Fibroblast of lung (primary cell): ENCODE measurements at places on chromosomes 4 and X.

- peak; percentile 94 for DNase-seq
Measured at GRCh38 chrX:14922437-14922836, 49.2 kb downstream of the MOSPD2 start.

DNA sequence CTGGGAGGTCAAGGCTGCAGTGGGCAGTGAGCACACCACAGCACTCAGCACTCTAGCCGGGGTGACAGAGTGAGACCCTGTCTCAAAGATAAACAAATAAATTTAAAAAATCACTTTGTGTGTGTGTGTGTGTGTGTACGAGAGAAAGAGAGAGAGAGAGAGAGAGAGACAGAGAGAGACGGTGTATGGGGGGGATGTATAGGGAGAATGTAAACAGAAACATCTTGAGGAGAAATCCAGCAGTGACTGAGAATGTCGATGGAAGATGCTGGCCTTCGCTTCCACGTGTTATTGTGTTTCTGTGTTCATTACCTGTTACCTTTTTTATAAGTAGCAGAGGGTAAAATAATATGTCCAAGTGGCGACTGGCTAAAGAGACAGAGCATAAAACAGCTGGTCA lies 23.6 kb upstream of the RBPJ start:
- no peak for DNase-seq

DNA sequence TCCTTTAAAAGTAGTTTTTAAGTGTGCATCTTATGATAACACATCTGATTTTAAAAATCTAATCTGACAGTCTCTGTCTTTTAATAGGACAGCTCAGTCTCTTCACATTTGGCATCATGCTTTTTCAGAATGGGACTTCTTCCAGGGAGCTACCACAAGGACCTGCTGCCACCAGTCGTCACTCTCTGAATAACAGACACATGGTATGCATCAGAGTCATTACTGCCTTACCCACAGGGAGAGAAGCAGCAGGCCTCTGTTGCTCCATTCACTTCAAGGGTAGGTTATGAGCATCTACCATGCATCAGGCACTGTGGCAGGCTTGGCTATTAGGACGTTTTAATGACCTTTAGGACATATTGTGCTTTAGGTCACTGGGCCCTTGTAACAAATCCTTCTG lies 50.0 kb upstream of the AFAP1 start:
- no peak for DNase-seq

GRCh38 chr4:40594261-40595178 lies 35.1 kb downstream of the RBM47 start:
- peak; percentile 94 for DNase-seq

GRCh38 chrX:117120700-117121099 lies 657.9 kb upstream of the CT83 start:
- DNase-seq, result no peak

GRCh38 chrX:115679460-115679859 lies 118.5 kb downstream of the PLS3 start:
- peak; percentile 52 for DNase-seq

GRCh38 chr4:126705266-126705665 lies 927.5 kb upstream of the INTU start:
- peak; percentile 75 for DNase-seq

DNA sequence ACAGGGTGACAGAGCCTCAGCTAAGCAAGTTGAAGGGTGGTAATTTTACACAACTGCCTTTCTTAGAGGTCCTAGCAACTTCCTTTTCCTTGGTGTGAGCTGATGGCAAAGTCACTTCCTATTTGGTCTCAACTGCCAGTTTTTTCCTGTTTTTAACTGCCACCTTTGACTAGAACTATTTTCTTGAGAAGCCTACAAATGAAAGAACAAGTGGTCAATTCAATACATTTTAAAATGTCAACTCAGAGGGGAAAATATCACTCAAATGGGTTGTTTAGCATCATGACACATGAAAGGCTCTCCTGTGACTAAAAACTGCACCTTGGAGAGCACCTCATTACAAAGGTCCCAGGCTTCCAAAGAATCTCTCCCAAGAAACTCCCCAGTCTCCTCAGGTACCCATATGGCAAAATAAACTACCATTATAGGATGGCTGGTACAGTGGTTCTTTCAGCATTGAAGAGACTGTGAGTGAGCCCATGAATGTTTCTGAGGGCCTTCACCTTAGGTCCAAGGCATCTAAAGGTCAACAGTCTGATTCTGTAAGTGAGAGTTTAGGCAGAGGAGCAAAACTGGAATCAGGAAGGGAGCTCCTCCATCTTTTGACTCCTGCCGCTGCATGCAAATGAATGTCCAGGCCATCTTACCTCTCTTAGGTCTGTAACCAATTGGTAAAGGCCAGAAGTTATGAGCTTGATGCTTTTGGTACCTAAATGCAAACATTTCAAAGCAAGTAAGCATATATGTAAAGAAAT lies 5.5 kb upstream of the STK26 start:
- no peak for DNase-seq

- DNase-seq, result peak; percentile 0
Measured at GRCh38 chrX:53223068-53223693, 1.8 kb downstream of the KDM5C start.

DNA sequence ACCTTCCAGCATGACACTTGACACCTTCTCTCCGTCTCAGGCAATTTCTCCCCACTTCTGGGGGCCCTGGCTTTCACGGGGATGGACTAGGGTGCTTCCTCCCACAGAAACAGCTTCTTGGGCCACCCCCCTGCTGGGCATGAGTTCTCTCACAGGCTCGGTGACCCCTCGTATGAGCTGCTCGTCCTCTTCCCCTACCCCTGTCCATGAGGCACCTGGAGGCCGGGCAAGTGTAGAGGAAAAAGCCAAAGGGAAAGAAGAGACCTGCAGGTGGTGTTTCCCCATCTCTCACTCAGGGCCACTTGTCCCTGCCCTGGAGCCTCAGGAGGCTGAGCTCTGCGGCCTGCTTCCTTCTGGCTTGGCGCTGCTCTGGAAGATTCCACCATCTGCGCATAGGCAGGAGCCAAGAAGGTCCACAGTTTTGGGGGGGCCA lies 1.9 kb upstream of the RGS12 start:
- no peak for DNase-seq

DNA sequence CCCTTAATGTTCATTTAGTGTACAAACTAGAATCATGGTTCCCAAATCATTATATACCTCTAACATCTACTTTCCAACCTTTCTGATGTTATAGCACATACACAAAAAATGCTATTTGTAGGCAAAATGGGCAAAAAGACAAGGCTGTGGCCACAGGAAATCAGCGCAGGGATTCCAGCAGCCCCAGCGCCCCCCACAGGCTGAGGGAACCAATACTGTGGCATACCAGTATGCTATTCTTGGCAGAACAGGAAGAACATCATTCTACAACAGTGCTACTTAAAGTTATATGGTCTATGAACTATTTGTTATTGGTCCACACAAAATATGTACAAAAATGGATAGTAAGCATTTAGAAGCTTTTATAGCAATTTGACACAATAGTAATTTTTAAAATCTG lies 25.3 kb downstream of the STEEP1 start:
- DNase-seq, result no peak

GRCh38 chrX:12975991-12976558 lies 1.2 kb downstream of the TMSB4X start:
- peak; percentile 52 for DNase-seq

DNA sequence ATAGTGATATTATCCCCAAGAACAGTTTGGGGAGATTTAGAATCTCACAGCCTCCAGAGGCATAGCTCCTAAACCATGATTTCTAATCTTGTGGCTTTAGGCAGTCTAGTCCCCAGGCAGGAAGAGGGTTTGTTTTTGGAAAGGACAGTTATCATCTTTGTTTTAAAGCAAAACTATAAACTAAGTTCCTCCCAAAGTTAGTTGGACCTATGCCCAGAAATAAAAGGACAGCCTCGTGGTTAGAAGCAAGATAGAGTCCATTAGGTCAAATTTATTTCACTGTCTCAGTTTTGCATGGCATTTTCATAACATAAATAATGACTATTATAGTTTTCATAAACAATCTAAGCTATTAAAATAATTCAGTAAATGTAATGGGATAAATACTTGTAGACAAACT lies 120.5 kb downstream of the MAGEC2 start:
- DNase-seq, result peak; percentile 22

DNA sequence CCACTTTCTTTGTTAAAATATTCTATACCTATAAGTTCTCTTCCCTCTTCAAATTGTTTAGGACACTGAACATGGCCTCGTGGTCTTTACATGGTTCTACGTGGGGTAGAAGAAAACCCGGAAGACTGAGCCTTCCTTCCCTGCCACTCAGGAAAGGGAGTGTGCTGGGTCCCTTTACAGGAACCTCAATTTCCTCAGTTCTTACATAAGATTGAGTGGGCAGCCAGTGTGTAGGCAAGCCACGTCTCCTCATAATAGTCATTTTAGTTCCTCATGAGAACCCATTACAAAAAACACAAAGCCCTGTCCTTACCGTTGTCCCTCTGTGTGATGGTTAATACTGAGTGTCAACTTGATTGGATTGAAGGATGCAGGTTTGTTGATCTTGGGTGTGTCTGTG lies 28.7 kb upstream of the SMIM10L2A start:
- no peak for DNase-seq

DNA sequence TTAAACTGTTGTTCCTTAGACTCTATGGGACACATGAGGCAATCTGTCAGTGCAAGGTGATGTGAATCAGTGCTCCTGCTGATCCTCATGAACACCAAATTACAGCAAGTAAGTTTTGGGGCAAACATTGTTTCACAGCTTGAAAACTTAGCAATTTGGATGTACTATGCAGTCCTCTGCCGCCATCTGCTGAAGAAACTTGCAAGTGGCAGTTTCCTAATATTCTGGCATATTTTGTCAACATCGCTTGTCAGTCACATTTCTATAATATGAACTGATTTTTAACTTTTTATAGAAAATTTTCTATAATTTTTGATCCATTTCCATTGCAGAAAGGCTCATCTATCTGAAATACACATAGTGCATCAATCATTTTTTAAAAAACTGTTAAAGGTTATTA lies 56.3 kb downstream of the ZAR1 start:
- peak; percentile 64 for DNase-seq
